Immature natural killer cell (primary cell): ENCODE measurements at places on chromosomes 5 and 9.

DNA sequence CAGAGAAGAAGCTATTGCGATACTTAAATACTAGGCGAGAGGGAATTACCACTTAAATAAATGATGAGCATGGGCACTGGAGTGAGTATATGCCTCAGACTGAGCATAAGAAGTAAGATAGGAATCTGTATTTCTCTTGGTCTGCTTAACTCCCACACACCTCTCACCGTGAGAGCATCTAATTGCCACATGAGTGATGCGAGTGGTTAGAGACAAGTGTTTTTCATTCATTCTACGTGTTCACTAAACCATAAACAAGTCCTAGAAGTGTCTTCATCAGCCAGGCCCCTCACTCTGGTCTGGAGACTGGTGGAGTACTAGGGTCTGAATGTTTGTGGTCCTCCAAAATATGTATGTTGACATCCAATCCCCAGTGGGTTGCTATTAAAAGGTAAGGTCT is 150.2 kb upstream of the SLC12A2 start:
- DNase-seq: no peak

GRCh38 chr5:168318240-168318639 is 26.8 kb downstream of the WWC1 start:
- no peak for DNase-seq

DNA sequence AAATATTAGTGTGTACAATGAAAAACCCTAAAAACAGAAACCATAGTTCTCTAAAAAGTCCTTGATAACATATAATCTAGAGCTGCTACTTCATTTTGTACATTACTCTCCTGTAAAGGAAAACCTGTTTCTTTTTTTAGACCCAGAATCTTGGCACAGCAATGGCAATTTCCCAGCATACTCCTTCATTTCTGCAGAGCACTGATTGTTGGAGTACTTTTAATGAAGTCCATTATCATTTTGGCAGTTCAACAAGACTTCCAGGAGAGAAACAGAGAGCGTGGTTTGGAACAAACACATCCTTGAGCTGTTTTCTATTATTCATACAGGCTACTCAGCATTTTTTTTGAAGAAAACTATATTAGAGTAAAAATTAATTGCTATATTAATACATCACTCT is 22.7 kb upstream of the MROH2B start:
- DNase-seq: no peak

GRCh38 chr5:150757087-150757649 is 1.6 kb downstream of the DCTN4 start:
- no peak for DNase-seq

DNA sequence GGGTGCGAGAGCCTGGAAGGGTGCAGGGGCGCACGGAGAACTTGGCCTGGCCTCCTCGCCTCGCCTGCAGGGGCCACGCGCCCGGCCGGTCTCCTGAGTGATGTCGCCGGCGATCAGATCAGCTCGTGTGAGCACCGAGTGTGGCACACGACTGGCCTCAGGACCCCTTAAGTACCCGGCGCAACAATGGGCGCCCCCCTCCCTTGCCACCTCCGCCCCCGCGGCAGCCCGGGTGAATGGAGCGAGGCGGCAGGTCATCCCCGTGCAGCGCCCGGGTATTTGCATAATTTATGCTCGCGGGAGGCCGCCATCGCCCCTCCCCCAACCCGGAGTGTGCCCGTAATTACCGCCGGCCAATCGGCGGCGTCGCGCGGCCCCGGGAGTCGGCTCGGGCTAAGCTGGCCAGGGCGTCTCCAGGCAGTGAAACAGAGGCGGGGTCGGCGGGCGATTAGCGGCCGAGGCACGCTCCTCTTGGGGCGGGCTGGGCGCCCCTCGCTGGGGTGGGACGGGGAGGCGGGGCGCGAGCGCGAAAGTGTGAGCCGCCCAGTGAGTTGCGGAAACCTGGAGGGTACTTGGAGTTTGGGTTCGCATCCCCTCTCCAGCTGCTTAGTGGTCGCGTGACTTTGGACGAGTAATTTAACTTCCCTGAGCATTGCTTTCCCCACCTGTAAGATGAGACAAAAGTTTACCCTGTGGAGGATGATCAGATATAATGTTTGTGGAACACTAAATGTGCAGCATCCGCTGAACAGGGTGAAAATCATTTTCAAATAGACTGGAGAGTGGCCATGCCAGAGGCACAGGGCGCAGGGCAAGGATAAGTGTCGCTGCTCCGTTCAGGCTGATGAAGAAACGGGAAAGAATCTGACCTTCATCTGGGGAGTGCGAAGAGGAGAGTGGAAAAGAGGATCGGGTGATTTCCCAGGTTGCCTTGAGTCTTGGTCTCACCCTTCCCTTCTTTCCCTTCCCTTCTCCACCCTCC is at the start of gene NEUROG1:
Gene NEUROG1, minus strand, starts transcription at position 145 of the 982 bp plus-strand sequence. CDS start 274 bp downstream, outside the sequence.
- DNase-seq: no peak

DNA sequence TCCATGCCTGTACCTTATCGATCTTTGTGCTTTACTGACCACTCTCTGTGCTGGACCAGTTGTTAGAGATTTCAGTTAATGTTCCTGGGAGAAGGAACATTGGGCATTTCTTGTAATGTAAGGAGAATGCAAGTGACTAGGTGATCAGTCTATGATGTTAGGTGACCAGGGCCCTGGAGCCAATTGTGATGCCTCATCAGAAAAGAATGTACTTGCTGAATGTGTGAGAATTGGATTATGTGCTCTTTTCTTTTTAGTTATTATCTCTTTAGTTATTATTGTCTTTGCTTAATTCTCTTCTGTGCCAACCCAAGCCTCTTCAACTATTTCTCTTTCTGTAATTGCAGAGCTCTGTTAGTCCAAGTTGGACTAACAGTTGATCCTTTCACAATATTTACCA is 92.9 kb downstream of the LRRC70 start:
- DNase-seq: no peak

- DNase-seq: no peak
Observed at GRCh38 chr9:75644649-75645048, 245.8 kb upstream of the PCSK5 start.

GRCh38 chr9:29212397-29213387 is 1639.4 kb upstream of the C9orf72 start:
- DNase-seq: peak; percentile 11

DNA sequence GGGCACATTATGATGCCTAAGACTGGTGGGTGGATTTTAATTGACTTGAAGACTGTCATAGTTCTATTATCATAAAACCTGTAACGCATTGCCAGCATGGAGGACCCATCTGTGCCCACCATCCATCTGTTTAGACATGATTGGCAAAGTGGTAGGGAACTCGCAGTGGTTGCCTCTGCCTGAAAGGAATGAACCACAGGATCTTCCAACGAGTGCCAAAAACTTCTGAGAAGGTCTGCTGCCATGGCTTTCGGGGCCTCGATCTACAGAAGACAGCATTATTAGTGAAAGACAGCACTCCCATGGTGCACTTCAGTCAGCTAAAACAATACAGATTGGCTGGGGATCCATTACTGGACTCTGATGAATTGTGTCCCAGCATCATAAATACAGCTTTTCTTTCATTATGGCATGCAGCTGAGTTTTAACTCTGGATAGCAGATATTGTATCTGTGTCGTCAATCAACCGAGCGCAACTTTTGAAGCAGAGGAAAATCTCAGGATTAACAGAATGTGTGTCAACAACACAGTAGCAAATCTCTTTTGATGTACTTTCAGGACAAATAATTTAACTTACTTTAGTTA is 74.3 kb downstream of the ZDHHC21 start:
- DNase-seq: no peak

DNA sequence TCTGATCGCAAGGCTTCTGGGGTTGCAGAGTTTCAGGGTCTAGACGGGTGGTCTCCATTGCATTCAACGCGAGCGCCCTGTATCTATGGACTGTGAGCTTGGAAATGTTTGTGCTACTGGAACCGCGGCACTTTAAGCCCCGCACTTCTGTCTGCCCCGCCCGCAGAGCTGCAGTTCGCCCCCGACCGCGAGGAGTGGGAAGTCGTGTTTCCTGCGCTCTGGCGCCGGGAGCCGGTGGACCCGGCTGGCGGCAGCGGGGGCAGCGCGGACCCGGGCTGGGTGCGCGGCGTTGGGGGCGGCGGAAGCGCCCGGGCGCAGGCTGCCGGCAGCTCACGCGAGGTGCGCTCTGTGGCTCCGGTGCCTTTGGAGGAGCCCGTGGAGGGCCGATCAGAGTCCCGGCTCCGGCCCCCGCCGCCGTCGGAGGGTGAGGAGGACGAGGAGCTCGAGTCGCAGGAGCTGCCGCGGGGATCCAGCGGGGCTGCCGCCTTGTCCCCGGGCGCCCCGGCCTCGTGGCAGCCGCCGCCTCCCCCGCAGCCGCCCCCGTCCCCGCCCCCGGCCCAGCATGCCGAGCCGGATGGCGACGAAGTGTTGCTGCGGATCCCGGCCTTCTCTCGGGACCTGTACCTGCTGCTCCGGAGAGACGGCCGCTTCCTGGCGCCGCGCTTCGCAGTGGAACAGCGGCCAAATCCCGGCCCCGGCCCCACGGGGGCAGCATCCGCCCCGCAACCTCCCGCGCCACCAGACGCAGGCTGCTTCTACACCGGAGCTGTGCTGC is 1.0 kb downstream of the ADAMTS19 start:
- no peak for DNase-seq

DNA sequence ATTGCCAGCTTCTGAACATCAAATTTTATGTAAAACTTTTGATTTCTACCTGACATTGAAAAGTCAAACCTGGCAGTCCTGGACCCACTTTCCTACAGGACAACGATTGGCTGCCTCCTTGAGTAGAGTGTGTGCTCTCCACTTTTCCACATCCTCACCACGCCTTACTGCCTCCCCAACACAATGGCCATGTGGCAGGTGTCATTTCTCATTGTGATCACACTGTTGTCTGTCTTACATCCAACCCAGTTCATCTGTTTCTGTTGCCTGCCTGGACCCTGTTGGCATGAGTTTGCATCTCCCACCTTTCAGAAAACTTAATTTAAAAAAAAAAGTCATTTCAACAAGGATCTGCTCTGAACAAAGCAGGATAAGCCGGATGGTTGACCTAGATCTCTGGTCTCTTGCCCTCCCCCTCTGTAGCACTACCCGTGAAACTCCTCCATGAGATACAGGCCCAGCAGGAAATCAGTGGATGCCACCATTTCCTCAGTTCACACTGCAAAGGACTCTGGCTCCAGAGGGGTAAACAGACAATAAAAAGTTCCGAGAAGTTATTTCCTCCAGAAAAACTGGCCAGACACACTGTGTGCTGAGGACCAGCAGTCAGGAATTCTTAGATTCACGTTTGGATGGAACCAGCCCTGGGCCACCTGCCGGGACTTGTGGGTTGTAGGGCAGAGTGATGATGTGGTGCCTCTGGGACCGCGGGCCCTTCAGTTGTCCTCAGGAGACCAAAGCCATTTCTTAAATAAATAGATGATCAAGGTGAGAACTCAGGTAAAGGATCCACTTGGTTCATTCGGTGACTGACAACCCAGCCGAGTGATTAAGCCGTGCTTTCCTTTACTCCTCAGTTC is 48.6 kb downstream of the AMBP start:
- DNase-seq: no peak

- no peak for DNase-seq
Observed at GRCh38 chr5:168216989-168217388, 74.5 kb upstream of the WWC1 start.

- no peak for DNase-seq
Observed at GRCh38 chr5:6398570-6399230, 20.4 kb upstream of the MED10 start.

- DNase-seq: peak; percentile 30
Observed at GRCh38 chr9:123302348-123303214, 34.2 kb upstream of the STRBP start.

- no peak for DNase-seq
Observed at GRCh38 chr5:108798513-108799265, 51.0 kb downstream of the FER start.

- DNase-seq: no peak
Observed at GRCh38 chr5:140232731-140233130, 57.7 kb downstream of the CYSTM1 start.

DNA sequence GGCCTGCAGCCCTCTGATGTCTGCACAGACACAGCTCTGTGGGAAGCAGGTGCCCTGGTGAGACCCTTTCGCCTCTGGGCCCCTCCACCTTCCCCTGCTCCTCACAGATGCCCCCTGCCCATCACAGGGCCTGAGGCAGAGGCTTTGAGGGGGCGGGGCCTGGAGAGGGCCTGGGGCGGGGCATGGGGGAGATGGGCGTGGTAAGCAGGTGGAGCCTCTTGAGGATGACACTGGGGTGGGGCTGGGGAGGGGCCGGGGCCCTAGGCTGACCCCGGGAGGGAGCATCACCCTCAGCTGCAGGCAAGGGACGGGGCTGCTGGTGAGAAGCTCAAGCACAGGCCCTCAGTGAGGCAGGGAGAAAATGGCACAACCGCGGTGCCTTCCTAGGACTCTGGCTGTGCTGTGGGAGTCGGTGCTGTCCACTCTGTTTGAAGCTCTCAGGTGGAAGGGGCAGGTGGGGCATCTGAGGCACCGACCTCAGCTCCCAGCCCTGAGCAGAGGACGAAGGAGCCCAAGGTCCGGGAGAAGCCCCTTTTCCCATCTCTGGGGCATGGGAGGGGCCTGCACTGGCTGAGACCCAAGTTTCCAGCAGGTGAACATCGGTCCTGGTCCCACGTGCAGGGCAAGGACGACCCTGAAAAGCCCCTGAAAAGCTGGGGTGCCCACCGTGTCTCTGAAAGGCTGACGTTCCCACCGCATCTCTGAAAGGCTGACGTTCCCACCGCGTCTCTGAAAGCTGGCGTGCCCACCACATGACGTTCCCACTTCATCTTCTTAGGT is 17.5 kb upstream of the SLC9A3 start:
- DNase-seq: no peak

GRCh38 chr9:128397831-128398230 is 22.8 kb upstream of the CERCAM start:
- DNase-seq: no peak

- no peak for DNase-seq
Observed at GRCh38 chr5:89301321-89302025, 418.5 kb upstream of the MEF2C start.

- DNase-seq: no peak
Observed at GRCh38 chr5:74415695-74416102, 224.8 kb downstream of the ENC1 start.

GRCh38 chr9:126033956-126034355 is 286.8 kb downstream of the PBX3 start:
- DNase-seq: no peak

DNA sequence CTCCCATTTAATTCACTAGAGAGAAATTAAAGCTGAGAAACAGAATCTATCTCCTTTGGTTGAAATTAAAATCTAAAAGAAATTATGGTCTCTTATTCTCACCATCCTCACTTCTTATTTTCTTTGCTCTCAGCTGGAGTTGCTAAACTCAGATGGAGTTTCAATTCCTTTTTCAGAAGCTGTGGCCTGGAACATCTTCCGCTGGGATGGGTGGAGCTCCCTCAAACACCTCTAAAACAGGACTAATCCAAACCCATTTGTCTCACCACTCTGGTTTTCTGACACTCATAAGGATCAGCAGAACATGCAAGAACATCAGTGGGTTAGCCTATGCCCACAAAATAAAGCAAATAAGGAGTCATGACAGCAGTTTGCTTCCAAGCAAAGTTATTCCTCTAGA is 39.6 kb upstream of the CEP78 start:
- DNase-seq: no peak

- no peak for DNase-seq
Observed at GRCh38 chr9:70998962-70999361, 122.5 kb downstream of the TRPM3 start.

GRCh38 chr9:26940779-26941178 is 6.3 kb downstream of the PLAA start:
- no peak for DNase-seq
